ENCODE measurements at places on chromosomes 12 and 14.

DNA sequence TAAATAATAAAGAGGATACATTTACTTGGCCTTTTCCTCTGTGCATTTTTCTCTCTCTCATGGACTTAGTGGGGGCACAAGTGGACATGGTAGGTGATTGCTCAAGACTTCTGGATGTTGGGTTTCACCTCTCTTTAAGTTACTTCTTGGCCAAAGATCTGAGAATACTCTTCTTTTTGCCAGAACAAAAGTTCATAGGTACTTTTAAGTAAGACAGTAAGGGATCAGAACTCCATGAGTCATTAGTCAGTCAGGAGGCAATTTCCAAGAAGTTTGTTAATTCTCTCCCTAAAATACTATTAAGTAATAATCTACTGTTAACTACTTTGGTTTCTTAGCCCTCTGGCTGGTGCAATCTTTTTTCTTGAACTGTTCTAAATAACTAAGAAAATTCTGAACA is 84.2 kb downstream of the GRIP1 start:
- no peak for DNase-seq

DNA sequence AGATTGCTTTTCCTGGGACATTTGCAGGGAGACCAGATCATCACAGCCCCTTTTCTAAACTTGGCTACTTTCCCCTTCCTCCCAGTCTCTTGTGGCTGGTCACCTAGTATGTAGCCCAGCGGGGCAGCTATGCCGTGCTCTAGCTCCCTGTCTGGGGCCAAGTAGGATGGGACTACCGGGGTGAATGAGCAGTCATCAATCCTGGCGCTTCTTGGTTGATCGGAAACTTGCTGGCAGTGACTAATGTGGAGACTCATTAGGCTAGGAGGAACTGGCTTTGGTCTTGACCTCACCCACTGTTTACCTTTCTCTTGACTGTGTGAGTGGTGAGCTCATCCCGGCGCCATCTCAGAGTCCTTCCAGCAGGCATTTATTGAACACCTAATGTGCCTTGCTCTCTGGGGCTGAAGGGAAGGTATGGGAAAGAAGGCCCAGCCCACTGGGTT is 15.9 kb downstream of the PLEKHG3 start:
- no peak for DNase-seq

DNA sequence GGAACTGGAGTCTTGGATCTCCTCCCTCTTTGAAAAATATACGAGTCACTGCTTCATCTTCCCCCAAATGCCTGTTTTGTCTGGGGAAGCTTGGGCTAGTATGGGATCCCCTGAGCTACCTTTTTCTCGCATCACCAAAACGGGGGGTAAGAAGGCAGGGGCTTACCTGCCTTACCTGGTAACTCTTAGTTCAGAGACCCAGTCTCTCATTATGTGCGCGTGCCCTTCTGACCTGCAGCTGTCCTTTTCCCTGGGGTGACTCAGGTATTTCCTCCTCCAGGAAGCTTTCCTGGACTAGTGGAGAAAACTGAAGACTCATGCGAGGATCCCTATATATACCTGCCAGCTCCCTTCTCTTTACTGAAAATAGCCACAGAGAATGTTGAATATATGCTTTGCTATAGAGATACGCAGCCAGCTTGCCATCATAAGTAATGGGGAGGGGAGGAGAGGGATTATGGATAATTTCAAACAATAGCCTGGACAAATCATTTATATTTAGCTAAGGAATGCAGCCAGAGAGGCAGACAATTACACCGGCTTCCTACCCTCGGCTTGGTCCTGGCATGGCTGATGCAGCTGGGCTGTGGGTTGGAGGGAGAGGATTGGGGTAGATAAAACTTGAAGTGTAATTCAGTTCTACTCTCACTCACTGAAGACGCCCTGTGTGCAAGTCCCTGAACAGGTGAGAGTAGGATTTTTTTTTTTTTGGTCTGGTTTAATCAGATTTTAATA is 1.1 kb downstream of the TSPAN9 start:
- DNase-seq = no peak

- DNase-seq = no peak
These were observed 6.9 kb upstream of the DCN start for GRCh38 chr12:91189516-91189915.

DNA sequence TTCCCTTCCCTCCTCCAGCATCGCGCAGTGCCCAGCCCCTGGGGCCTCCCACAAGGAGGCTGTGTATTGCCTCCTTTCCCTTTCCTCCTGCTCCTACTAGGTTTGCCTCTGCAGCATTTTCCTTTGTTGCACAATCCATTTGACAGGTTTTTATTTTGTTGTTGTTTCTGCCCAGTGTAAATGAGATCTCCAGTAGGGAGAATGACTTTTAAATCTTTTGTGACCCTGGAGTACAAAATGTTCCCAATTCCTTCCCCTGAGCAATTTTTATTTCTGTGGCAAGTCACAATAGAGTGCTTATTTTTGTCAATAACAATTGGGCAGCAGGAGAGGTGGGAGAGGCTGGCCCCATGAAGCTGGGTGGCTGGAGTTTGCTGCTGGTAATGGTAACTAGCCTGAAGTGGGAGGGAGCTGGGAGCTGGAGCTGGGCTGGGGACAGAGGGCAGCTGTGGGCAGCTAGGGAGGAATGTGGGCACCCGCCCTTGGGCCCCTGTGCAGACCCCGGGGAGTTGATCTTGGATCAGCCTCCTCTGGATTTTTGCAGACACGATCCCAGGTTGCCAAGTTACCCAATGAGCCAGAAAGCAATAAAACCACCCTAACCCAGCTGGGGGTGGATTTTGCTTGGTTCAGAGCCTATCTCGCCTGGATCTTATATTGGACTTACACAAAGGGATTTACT is 160.1 kb downstream of the KTN1 start:
- no peak for DNase-seq

- no peak for DNase-seq
These were observed 449.7 kb downstream of the BTG1 start for GRCh38 chr12:91695964-91696363.

DNA sequence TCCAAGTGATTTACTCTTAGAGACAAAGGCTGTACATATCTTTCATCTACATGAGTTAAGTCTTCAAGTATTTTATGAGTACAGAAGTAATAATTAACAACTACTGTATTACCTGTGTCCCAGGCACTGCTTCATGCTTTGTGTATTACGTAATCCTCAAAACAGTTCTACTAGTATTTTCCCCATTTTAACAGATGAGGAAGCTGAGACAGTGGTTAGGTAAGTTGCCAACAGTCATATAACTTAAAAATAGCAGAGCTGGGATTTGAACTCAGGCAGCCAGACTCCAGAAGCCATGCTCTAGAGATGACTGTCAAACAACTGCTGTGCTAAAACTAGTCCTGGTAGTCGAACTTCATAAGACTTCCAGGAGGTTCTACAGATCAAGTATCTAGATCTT is 10.7 kb downstream of the TRMT5 start:
- no peak for DNase-seq
